ENCODE measurements at places on chromosomes 1 and 21.

DNA sequence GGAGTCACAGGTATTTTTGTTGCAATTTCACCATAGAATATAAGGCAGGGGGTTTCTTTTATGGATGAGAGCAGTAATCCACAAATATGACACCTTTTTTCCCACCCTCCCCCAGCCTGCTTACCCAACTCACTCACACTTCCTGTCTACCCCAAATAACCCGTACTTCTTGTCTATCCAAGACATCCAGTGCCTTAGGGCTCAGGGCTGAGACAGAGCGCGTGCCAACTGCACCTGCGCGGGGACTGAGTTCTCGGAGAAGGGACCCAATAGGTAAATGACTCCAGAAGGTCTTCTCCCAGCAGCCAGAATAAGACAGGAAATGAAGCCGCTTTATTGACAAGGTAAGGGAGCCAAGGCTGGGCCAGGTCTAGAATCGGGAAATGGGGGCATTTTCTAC is 369.1 kb downstream of the SIPA1L2 start:
- no peak for DNase-seq

GRCh38 chr1:45863218-45863617 is 59.8 kb downstream of the MAST2 start:
- no peak for DNase-seq

GRCh38 chr1:185250063-185250462 is 67.0 kb downstream of the IVNS1ABP start:
- DNase-seq = no peak

- DNase-seq = no peak
These were observed 105.8 kb downstream of the SIK1 start for GRCh38 chr21:43321111-43321510.
